ENCODE measurements at places on chromosomes 7 and 10. TPM values are rescaled to one million over a fixed set of nuclear protein-coding genes. Genes with fewer than 3 reads are reported as not detected.

Gene RBP3
- total RNA-seq, result 0.20 TPM

Gene UNCX
- not detected for total RNA-seq

DNA sequence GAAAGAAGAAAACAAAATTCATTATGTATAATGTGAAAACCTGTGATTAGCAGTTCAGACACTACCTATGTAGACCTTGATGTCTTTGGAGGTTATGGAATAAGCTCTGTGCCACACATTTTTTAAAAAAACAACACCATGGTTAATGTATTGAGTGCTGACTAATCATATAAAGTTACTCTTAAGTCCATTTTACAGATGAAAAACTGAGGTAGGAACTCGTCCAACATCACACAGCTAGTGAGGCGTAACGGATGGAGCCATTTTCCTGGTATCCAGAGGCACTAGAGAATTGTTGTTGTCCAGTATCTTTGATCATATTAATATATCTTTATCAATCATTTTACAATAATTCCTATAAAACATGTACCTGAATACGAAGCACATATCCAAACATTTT, 67.5 kb downstream of the MINDY3 start:
- no peak for DNase-seq

DNA sequence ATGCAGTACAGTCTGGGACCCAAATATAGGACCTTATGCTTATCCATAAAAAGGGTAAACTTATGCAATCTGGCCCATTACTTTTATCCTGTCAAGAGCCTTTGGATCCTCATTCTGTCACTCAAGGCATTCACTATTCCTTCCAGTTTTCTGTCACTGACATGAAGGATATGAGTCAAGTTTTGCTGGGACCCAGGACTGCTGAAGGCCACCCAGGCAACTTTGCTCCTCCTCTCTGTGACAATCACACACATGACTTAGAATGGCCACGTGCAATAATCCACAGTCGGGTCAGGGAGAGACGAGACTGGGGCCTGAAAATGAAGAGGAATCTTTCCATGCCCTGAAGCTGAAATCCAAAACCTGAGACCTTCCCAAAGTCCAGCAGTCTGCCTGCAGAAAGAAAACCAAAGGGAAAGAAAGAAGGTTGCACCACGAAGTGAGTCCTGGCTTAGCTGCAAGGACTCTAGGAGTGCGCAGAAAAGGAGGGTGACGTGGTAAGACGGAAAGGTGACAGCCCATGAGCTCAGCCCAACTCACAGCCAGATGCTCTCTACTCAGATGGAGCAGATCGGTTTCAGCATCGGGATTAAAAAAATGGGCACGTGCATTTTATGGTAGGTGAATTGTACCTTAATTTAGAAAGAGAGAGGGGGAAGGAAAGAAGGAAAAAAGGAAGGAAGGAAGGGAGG, 67.2 kb downstream of the VOPP1 start:
- no peak for DNase-seq

- no peak for DNase-seq
Observed at GRCh38 chr10:68586606-68587305, 26.6 kb downstream of the TET1 start.
